ENCODE measurements at places on chromosomes 13 and 19. TPM values are rescaled to one million over a fixed set of nuclear protein-coding genes. Genes with fewer than 3 reads are reported as not detected.

- no peak for DNase-seq
These were observed 88.9 kb downstream of the TSHZ3 start for GRCh38 chr19:31260171-31260933.

DNA sequence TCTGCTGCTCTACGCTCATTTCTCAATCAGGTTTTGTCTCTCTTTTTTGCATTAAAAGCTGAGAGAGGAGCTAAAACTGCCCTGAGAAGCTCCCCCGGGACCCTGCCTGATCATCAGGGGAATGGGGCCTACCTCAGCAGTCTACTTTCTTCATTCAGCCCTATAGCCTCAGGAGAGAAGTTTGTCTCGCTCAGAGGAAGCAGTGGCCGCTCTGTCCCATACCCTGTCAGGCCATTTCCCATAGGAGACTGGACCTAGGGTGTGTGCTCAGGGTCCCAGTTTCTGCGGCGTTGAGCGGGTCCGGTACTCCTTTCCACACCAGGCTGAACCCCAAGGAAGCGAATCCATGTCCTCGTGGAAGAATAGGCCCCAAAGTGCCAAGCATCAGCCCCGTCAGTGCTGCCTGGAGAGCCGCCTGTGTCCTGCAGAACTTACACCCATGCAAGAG is 21.7 kb downstream of the UBE2L5 start:
- DNase-seq, result no peak

LAIR1 gene
- 56.6 TPM for total RNA-seq

DNA sequence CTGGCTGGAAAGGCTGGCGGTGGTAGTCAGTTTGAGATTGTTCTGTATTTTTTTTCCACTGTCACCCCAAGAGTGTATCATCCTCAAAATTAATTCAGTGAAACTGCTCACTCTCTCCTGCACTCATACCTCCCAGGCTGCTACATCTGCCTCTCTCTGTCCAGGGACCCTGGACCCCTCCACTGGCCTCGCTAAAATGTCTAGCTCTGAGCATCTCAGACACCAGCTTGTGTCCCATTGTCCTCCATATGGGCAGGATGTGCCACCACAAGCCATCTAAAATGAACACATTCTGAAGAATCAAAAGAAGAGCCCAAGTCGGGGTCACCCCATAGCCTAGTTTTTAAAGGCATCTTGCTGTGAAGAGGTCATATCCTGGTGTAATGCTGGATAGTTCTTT is 345.5 kb upstream of the TSHZ3 start:
- DNase-seq, result no peak

GRIK5 gene
- 0.68 TPM for total RNA-seq

DNA sequence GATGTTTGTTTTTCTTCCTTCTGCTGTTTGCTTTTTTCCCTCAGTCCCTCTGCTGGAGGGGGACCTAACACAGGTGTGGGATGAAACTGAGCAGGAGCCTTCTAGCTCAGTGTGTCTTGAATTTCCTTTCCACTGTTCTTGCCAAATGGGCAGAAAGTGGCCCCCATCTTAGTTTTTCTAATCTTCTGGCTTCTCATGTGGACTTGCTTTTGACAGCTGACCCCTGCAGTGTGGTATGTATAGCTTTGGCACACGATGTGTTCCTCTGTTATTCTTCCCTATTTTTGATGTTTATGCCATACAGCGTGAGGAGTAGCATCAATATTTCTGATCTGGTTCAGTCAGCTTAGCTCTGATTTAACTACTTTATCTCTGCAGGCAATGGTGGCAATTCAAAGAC is 8.3 kb downstream of the LRCH1 start:
- DNase-seq, result no peak

ZNF132 gene
- total RNA-seq, result 4.5 TPM

DNA sequence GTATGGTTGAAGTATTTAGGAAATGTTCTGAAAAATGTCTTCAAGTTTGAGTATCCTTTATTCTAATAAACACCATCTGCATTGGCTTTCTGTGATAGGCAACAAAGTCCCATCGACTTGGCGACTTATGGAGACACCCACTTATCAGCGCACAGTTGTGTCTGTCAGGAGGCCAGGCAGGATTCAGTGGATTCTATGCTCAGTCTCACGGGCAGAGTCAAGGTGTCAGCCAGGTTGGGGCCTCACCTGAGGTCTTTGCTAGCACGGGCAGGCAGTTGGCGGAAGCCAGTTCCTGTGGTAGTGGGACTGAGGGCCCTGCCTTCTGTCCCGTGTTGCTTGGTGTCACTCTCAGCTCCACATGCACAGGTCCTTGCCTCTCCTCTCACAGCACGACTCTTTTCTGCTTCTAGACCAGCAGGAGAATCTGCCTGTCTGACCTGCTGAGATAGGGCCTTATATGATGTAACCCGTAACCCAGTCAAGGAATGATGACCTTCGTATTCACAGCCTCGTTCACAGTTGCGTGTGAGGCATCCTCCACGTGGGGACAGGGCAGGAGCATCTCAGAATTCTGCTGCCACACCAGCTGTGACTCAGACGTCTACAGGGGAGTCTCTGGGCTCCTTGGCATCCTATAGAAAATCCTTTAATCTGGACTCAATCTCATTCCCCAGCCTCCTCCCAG is 10.0 kb downstream of the CUL4A start:
- no peak for DNase-seq

DNA sequence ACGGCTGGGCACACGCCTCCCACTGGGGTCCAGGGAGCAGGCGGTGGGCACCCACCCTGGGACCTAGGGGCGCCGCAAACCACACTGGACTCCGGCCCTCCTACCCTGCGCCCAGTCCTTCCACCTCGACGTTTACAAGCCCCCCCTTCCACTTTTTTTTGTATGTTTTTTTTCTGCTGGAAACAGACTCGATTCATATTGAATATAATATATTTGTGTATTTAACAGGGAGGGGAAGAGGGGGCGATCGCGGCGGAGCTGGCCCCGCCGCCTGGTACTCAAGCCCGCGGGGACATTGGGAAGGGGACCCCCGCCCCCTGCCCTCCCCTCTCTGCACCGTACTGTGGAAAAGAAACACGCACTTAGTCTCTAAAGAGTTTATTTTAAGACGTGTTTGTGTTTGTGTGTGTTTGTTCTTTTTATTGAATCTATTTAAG is 1.6 kb downstream of the JUNB start:
- DNase-seq, result no peak

- DNase-seq, result no peak
These were observed 76.8 kb upstream of the SERP2 start for GRCh38 chr13:44296856-44297255.

DNA sequence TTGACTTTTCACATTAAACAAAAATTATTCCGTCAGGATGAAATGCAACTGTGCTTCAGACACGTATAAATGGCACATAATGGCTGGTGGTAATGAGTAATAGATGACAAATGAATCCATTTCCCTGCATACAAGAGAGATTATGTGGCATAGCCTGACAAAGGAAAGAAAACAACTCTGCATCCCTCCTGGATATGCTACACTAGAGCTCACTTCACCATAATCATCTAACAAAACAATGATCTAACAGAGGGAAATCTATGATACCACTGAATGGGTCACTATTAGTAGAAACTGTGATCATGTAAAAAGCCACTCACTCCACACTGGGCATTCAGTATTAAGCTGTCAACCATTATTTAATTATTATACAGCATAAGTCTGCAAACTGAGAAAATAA is 1498.4 kb downstream of the EFNB2 start:
- no peak for DNase-seq

DNA sequence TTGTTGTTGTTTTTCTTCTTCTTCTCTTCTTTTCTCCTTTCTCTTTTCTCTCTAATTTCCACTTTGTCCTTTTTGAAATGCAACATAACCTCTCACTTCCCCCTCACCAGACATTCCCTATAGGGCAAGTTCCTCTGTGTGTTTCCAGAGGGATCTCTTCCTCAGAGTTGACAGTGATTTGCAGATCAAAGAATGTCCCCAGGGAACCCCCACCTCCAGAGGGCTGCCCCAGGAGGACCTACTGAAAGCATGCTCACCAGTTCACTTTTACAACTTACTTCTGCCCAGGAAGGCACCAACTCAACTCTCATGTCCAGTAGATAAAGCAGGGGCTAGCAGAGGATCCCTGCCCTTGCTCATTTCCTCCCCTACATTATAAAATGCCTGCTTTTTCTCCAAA is 1648.0 kb downstream of the PCDH9 start:
- DNase-seq, result no peak

DNA sequence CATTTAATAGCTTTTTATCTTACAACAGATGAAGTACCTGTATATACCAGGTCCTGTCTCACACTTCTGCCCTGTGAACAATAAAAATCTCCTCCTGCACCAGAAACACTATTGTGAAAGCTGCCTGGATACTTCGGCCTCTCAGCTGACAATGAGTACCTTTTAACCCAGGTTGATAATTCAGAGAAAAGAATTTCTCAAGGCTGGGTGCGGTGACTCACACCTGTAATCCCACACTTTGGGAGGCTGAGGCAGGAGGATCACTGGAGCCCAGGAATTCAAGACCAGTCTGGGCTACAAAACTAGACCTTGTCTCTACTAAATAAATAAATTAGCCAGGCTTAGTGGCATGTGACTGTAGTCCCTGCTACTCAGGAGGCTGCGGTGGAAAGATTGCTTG is 65.3 kb upstream of the TM9SF2 start:
- DNase-seq, result peak; percentile 9

GRCh38 chr19:44806291-44806690 is 2.6 kb upstream of the BCAM start:
- DNase-seq, result no peak

C19orf33 gene
- 0.55 TPM for total RNA-seq

DNA sequence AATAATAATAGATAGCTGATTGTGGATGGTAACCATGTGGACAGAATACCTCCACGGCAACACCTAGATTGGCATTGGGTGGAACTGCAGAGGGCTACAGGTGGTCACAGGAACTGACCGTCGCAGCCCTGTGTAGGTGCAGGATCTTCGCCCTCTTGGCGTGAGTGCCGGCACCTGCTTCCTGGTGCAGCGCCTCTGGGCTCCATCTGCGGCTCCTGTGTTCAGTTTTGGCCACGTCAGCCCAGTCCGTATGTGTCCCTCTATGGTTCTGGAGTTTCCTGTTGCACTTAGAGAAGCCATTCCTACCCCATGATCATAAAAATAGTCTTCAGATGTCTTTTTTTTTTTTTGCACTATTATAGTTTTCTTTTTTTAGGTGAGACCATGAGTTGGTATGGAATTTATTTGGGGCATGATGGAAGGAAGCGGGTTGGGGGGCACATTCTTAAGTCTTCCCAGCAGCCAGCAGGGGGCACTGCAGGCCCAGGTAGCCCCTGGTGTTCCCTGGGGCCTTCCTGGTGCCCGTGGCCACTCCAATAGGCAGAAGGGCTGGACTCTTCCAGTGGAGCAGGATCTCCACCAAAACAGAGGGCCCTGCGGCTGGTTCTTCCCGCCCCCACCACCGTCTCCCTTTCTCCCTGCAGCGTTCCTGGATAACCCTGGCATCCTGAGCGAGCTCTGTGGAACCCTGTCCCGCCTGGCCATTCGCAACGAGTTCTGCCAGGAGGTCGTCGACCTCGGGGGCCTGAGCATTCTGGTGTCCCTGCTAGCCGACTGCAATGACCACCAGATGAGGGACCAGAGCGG is 10.1 kb upstream of the SLC25A42 start:
- peak; percentile 67 for DNase-seq

- no peak for DNase-seq
These were observed 107.1 kb downstream of the UBL3 start for GRCh38 chr13:29743201-29743786.

ZNF582 gene
- 1.5 TPM for total RNA-seq

SIGLEC9 gene
- 1.7 TPM for total RNA-seq

ZNF726 gene
- 8.7 TPM for total RNA-seq

DNA sequence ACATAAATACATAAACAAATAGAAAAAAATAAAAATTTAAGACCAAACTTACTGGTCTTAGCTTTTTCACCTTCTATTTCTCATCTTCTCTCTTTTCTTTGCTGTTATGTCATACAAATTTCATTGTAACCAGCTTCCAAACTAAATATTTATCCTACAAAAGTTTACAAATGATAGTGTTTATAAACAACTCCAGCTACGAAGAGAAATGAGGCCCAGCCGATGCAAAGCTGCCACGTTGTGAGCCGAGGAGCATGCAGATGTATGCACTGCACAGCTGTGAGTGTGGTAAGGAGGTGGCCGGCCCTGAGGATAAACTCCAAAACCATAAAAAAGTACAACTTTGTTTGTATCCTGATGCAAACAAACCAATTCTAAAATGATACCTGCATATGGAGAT is 642.4 kb upstream of the SGCG start:
- DNase-seq, result no peak

- DNase-seq, result no peak
These were observed 1178.4 kb upstream of the ATXN8OS start for GRCh38 chr13:68929075-68929745.

DNA sequence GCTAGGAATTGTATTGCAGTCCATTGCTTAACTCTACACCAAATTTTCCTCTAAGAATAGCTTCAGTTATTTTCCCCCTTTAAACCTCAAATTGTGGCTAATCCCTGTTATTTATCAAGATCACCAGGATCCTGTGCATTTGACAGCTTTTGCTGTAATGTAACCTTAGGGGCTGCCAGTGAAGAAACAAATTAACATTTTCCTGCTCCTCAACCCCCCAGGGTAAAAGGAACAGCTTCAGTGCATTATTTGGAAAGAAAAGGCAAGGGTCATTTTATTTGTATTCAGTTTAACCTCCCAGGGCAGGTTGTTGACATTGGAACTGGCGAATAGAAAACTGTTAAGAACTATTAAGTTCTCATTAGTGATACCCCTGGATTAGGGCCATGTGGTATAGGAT is 57.0 kb downstream of the PCDH20 start:
- DNase-seq, result no peak

ZNF616 gene
- 7.9 TPM for total RNA-seq

DNA sequence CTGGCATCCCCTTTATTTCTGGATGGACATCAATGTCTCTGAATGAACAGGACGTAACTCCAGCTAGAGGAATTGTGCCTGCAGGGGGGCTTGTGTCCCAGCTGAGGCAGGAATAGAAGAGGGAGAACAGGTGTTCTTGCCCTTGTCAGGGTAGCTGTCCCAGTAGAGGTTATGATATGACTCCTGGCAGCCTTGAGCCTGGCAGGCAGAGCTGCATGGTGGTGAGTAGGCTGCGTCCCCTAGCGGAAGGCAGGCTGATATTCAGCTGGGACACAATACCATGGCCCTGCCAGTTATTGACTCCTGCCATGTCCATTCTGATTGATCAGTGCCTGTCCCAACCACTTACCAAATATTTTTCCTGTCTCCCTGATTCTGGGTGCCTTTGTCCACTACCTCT is 197.2 kb downstream of the RAP2A start:
- DNase-seq, result no peak

DNA sequence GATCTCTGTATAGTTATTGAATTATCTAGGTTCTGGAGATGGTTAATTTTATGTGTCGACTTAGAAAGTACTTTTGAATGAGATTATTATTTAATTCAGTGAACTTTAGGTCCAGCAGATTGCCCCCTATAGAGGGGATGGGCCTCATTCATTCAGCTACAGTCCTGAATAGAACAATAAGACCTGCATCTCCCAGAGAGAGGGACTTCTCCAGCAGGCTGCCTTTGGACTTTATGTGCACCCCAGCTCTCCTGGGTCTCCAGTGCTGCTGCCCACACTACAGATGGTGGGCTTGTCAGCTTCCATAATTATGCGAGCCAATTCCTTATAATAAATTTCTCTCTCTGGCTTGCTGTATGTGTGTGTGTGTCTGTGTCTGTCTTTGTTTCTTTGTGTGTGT is 39.3 kb upstream of the KL start:
- no peak for DNase-seq

- DNase-seq, result no peak
These were observed 137.8 kb upstream of the SOX1 start for GRCh38 chr13:111929036-111929616.

- peak; percentile 70 for DNase-seq
These were observed 29.5 kb upstream of the ANKRD10 start for GRCh38 chr13:110944121-110944967.

FUT3 gene
- not detected for total RNA-seq

Measured in activated CD4-positive, alpha-beta memory T cell treated with anti-CD3 and anti-CD28 coated beads, Interleukin-2, amount 10 ng/mL, durations not matched to agents 7 days and 5 days (primary cell).